ENCODE measurements at places on chromosomes 1 and 21.

- peak; percentile 20 for DNase-seq
Measured at GRCh38 chr1:180229483-180230415, at the start of gene LHX4. Gene LHX4 (plus strand): TSS chr1:180230264. CDS start chr1:180230530, 266 bp downstream.

GRCh38 chr1:101136271-101136670 is 100.5 kb upstream of the S1PR1 start:
- no peak for DNase-seq

- no peak for DNase-seq
Measured at GRCh38 chr1:145995148-145995881, 1.1 kb downstream of the TXNIP start.

- no peak for DNase-seq
Measured at GRCh38 chr1:89465201-89465600, 59.4 kb upstream of the LRRC8B start.

GRCh38 chr1:44089371-44090048 is 29.1 kb upstream of the KLF17 start:
- DNase-seq = peak; percentile 22

DNA sequence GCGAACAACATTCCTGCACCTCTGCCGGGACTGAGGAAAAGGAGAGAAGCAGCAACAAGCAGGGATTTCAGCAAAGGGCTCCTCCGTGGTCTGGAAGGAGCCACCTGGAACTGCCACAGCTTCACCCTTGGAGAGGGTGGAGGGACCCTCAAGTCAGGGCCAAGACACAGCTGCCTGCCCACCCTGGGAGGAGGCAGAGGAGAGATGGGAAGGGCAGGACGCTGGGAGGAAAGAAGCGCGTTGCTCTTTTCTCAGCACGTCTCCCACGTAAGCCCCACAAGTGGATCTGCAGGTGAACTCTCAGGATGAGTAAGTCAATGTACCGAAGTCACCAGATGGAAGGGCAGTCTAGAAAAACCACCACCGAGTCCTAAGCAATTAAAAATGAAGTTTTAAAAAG is 39.6 kb downstream of the SLC19A1 start:
- DNase-seq = no peak

- DNase-seq = peak; percentile 80
Measured at GRCh38 chr1:84301004-84301784, at the start of gene SAMD13. Gene SAMD13 (plus strand): TSS chr1:84301708. CDS start chr1:84303235, 1,527 bp downstream.

- DNase-seq = peak; percentile 39
Measured at GRCh38 chr21:36945496-36946138, 20.9 kb downstream of the HLCS start.

DNA sequence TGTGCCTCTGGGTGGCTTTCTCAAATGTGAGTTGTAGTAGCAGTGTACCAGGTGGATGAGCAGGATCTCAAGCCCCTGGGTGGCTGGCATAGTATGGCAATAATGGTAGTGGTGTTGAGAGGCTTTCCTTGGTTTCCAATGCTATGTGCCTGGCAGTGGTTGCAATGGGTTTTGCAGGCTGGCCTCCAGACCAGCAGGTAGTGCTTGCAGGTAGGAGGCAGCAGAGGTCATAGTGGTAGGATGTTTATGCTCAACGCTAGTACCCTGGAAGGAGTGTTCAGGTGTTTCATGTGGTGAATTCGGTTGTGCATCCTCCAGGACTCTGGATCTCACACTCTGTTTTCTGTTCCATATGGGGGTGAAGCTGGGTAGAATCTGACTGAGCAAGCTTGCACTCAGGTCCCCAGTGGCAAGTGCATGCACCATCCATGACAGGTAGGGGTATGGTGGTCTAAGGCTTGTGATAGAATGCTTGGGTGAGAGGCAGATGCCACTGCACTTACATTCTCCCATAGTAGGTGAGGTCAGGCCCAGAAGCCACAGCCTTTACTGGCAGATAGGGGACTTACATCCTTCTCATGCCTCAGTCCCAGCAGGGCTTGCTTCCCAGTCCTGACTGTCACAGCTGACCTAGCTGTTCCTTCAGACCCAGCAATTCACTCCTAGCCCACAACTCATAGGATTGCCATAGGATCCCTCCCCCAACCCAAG is 410.5 kb upstream of the LRRC7 start:
- DNase-seq = no peak

GRCh38 chr1:106268070-106268469 is 788.4 kb upstream of the PRMT6 start:
- DNase-seq = no peak

DNA sequence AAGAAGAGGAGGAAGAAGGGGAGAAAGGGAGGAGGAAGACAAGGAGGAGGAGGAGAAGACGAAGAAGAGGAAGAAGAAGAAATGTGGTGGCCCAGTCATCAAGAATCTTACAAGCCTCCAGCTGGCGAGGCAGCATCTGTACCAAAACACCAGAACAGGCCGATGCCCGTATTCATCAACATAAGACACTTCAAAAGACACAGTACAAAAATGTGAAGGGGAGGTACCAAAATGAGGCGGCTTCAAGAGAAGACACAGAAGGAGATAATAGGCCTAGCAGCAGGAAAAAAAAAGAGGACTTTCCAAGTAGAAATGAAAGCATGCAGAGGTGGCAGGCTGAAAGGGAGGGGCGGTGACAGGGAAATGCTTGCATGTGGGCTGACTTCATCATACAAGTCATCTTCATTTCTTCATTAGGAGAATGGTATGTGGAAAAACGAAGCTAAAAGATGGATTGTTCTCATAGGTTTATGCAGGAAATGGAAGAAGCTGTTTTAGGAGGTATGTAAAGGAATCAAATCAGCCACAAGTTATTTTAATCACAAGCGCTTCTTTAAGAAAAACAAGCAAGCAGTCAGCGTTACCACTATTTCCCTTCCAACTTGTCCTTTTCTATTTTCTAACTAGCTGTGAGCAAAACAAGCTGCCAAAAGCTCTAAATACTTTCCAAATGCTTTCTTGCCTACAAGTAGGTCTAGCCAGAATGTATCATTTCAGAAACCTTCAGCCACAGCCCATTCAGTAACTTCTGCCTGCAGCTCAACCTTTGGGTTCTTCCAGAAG is 192.3 kb downstream of the SLC45A1 start:
- peak; percentile 76 for DNase-seq

DNA sequence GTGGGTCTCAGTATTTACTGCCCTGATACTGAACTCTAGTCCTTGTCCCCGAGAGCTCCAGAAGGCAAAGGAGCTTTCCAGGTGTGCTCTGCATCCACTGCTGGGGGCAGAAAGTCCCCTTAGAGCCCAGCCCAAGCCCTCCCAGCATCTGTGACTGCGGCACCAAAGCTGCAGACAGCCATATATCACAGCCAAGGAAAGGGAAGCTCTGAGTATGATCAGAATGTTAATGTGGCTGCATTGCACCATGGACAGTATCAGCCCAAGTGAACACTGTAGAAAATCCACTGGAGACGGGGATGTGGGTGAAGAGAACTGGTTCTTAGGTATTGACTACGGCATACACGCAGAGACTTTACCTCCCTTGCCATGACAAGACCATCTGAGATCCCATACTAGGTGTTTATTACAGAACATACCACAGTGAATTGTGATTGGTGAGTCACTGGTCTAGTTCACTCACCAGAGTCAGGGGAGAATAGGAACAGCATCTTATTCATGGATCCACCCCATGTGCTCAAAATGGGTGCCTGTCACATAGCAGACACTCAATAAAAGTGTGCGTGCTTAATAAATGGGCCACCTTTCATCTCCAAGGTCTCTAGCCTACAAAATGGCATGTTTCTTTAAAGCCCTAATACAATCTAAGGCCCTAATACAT is 170.3 kb downstream of the HHIPL2 start:
- no peak for DNase-seq
